Stomach (tissue), 19 donors: ENCODE measurements at places on chromosomes 5 and 9. TPM values are rescaled to one million over a fixed set of nuclear protein-coding genes. Genes with fewer than 3 reads are reported as not detected.

DNA sequence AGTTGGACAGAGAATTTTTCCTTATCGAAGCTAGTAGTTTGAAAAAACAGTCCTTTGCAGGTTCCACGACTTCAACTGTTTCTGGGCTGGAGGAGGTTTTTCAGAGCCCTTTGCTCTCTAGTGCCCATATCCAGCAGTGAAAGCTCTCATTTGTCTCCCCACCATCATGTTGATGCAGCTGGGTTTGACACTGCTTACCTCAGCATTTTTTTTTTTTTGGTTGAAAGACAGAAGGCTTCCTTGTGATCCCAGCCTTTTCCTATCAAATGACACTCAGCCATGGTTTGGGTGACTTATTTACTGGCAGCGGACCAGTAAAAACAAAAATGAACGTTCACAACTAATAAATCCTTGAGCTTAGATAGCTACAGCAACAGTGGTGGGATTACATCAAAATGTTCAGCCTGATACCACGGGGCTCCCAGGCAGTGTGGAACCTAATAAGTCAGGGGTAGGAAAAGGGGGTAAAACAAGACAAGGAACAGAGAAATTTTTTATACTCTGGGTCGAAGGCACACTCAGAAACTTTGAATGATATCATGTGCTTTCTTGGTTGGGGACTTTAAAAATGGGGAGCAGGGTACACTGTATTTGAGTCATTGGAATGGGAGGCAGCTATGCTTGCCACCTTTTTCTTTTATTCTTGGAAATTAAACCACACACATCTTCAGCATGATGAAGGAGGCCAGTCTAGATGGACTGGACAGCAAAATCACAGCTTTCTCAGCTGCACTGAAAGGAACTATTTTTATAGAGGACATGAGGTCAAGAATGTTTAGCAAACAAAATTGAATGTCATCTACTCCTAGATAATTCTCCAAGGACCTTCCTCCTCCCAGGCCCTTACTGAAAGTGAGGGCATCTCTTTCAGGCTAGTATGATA, 308.9 kb upstream of the MPDZ start:
- DNase-seq = peak; percentile 56

- DNase-seq = no peak
These were observed 157.7 kb upstream of the POU5F2 start for GRCh38 chr5:93899026-93899600.

DNA sequence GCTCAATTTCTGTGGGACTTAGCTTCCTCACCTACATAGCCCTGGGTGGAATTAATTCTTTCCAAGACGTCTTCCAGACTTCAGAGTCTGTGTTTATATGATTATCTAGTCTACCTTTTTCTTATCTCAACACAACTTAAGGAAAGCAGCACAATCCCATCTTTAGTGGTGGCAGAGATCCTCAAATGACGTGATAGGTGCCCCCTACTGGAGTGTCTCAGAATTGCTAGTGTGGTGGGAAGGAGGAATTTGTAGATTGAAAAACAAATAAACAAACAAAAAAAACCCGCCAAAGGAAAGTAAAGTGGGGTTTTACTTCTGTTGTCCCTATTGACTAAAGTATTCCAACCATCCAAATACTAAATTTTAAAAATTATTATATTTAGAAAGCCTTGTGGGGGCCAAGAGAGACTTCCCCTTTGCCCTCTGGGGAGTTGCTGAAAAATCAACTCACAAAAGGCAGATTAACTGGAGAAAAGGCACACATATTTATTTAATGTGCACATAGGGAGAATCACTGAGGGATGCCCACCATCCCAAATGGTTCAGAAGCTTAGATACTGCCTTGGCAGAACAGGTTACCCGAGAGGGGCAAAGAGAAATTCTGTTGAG, 283.3 kb downstream of the TMEM167A start:
- DNase-seq = no peak

GRCh38 chr5:17302604-17303003, 85.2 kb downstream of the BASP1 start:
- no peak for DNase-seq

DNA sequence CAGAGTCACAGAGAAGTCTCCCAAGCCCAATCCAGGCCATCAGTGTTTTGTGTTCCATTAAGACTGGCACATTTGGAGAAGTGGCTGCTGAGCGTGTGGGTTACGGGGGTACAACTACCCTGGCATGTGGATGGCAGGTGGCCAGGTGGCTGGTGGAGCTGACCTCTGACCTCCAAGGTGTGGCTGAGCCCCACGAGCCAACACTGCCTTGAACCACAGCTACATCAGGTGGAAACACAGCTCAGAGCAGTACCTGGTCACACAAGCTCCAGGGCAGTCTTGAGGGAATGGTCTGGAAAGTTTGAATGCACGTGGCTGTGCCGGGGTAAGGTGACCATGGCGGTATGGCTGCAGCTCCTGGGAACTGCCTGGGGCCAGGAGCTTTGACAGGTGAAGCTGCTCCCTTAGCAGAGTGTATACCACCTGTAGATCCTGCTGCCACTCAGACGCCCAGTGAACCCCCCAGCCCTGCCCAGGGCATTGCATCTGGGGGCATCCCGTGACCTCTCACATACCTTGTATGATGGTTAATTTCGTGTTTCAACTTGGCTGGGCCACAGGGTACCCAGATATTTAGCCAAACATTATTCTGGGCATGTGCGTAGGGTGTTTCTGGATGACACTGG, 207.9 kb downstream of the GADD45G start:
- no peak for DNase-seq

GRCh38 chr5:64767959-64768357, 533 bp downstream of the SREK1IP1 start:
- DNase-seq = no peak

DNA sequence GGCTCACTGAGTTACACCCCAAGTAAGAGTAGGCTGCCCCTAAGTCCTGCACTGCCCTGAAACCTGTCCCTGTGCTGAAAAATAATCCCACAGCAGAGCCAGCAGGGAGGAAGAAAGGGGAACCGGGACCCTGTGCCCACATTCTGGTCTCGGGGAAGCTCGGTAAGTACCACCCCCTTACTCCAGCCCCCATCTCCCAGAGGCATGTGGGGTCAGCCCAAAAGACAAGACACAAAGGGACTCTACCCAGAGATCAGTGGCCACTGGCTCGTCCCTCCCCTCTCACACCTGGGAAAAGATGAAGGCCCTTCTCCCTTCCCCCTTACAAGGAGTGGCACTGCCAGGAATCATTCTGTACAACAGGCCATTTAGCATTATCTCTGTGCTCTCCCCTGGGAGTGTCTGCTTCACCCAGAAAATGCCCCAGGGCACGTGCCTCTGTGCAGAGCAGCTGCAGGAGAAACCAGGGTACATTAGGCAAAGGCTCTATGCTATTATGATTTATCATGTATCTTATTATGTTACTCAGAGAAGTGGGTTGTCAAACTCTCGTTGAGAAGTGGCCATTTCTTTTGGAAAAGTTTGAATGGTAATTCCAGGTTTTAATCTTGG, 71.3 kb downstream of the NDFIP1 start:
- no peak for DNase-seq

DNA sequence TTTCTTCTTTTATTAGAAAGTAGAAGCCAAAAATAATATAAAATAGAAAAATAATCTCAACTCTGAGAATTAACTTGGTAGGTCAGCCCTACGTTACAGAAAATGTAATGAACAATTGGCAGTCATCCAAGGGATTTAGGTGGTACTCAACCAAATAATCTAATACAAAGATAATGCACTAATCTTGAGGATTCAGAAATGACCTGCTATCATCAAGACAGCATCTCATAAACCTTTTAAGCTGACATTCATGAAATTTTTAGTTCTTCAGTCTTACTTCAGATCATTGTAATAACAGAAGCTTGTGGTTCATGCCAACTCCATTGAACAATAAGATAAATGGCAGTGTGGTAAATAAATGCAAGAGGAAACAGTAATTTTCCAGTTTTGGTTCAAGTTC, 1058.0 kb downstream of the MAT2B start:
- DNase-seq = no peak

- DNase-seq = no peak
These were observed 113.3 kb upstream of the ZNF608 start for GRCh38 chr5:124859556-124860290.

GRCh38 chr5:180787711-180788431, 14.7 kb downstream of the MGAT1 start:
- no peak for DNase-seq

DNA sequence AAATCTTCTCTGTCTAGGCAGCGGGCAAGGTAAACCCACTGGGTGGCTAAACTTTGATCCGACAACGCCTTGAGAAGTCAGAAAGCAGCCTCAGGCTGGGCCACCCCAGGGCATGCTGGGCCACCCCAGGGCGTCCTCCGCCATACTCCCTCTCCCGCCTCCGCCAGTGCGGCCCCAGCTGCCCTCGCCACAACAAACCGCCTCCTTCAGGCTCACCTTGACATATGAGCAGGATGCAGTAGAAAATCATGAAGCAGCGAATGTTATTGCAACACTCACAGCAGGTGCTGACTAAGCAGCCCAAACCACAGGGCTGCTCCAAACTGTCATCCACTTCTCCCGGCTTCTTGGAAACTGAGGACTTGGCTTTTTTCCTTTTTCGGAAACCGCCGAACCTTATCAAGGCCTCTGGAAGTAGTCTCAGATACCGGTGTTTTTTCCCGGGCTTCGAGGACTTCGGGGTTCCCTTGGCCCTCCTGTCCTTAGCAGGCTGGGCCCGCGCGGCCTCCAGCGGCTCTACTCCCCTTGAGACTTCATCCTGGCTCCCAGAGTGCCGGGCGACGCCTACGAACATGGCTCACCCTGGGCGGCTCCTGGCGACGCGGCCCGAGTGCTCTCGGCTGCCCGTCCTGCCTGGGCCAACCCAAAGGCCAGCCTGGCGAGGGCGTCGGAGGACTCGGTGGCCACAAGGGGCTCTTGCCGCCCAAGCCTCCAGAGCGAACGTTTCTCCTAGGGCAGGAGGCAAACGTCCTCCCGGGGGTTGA, at the start of gene SLCO6A1:
SLCO6A1 (minus strand) TSS at position 731 of the 764 bp plus-strand sequence; CDS start at position 574, 157 bp downstream.
- no peak for DNase-seq

GRCh38 chr5:95886340-95887044, 64.0 kb upstream of the GLRX start:
- DNase-seq = no peak

DNA sequence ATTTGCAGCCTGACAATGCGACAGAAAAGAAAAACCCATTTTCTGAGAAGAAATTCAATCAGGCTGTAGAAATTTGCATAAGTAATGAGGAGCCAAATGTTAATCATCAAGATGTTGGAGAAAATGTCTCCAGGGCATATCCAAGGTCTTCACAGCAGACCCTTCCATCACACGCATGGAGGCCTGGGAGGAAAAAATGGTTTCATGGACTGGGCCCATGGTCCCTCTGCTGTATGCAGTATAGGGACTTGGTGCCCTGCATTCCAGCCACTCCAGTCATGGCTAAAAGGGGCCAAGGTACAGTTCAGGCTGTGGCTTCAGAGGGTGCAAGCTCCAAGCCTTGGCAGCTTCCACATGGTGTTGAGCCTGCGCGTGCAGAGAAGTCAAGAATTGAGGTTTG, 73.3 kb downstream of the CCDC192 start:
- DNase-seq = no peak

DNA sequence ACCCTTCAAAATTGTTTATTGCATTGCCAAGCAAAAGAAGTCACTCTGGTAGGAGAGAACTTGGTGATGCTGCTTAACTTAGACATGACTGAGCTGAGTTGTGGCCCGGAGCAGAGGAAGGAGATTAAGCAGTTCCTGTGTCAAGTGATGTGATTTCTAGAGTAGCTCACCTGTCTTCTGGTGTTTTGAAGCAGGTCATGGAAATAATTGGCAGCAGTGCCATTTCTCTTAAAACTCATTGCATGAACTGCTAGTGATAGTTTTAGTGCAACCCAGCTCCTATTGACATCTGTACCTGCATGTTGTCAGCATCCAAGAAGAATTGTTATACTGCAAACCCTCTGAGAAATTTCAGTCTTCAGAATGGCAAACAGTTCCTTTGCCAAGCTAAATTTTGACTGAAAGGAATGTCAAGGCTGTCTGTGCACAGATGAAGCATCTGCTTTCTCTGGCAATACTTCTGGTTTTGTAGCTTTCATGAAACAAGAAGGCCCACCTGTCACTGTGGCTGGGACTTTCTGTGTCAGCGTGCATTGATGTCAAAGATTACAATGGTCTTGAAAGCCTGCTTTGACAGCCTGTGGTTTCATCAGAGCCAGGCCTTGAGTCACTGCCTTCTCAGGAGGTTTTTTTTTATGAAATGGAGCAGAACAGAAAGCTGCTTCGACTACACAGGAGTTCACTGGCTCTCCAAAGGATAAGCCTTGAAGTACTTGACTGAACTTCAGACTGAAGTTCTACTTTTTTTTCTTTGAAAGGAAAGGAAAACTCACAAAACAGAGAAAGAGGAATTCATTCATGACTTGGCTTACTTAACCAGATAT, 90.6 kb downstream of the RALGPS1 start:
- DNase-seq = peak; percentile 61

DNA sequence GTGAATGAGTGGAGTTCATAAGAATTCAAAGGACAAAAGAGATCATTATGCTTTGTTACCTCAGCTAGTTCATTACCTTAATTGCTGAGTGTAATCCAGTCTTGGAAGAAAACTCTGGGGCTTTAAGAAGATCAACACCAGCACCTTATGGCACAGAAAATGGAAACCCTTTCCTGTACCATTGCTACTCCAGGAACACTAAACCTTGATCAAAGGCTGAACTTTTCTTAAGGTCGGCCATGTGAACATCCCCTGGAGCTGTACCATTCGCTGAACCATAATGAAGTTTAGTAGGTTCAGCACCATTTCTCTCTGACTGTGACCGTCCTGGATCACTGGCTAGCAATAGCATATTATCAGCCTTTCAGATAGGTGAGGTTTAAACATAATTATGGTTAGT, 97.4 kb downstream of the PBX3 start:
- no peak for DNase-seq

GRCh38 chr9:82031538-82032280, 43.1 kb downstream of the SPATA31D1 start:
- DNase-seq = peak; percentile 29

- no peak for DNase-seq
These were observed 43.4 kb upstream of the CDKN2B start for GRCh38 chr9:22052376-22052945.

PROB1 gene
- 0.73 TPM for total RNA-seq

ZNF618 gene
- total RNA-seq = 19.8 TPM

CDC20B gene
- total RNA-seq = not detected

UCK1 gene
- total RNA-seq = 21.7 TPM

PSD2 gene
- 0.73 TPM for total RNA-seq
